ENCODE measurements at places on chromosomes 12 and 14.

DNA sequence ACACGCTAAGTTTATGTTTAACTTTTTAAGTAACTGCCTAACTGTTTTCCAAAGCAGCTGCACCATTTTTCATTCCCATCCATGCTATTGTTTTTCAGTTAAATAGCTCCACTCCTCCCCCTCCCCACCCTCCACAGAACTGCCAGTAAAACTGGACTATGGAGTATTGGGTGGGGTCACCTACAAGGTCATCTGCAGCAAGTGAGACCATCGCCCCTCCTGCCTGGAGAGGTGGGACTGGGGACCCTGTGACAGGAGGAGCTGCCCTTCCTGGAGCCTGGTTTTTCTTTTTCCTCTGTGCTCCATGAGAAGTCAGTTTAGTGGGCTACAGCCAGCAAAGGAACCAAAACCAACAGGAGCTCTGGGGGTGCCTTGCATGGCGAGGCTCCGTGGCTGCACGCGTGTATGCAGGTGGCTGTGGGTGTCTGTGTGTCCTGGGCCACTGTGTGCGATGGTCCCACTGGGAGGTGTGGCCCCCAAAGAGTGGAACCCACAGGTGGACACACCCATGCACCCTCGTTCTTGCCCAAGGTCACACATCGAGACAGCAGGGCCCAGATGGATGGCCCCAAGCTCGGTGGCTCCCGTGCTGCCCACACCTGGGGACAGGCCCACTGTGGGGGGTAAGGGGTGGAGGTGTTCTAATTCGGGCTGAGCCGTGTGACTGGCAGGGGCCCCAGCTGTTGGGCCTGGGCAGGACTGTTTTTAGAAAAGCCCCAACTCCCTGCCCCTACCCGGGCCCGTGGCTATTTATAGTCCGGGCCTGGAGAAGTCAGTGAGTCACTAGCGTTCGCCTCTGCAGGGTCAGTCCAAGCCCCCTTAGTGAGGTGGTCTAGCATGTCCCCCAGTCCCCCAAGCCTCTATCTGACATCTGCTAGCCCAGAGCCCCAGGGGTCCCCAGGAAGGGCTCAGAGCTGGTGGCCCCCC lies 2.3 kb upstream of the ADSS1 start:
- no peak for DNase-seq

- DNase-seq: no peak
Measured at GRCh38 chr14:66979101-66979974, 209.9 kb upstream of the GARIN2 start.

GRCh38 chr12:113297214-113297587 lies 37.7 kb downstream of the SLC8B1 start:
- no peak for DNase-seq

DNA sequence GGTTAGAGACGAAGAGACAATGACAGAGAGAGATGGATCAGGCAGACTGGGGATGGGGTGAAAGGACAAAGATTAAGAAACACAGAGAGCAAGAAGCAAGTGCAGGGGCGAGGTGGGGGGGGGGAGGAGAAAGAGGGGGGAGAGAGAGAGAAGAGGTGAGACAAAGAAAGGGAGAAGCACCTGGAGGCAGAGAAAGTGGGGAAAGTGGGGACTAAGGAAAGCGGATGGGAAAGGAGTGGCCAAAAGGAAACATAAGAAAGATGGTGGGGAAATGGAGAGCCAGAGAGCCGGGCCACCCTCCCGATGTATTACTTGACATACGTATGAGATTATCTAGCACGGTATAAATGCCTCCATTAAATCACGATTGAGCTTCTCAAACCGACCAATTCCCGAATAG lies 18.5 kb upstream of the TBX3 start:
- no peak for DNase-seq

DNA sequence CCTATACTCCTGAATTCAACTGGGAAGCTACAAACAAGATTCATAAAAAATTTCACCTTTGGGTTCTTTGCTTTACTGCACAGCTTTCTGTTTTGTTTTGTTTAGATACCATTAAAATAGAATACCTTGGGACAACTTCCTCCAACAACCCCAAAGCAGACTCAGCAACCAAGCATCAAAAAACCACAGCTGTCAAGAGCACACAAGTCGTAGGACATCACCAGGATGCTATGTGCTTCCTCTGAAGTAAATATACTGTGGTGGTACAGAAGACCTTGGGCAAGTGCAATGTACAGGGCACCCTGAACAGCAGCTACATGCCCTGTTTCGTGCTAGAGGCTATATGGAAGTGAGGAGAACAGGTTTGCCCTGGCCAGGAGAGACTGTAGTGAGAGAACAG lies 359.3 kb downstream of the BCL11B start:
- DNase-seq: no peak

Data from NCI-H2107 (cell line).